ENCODE measurements at places on chromosomes 6 and 20. TPM values are rescaled to one million over a fixed set of nuclear protein-coding genes. Genes with fewer than 3 reads are reported as not detected.

DEFB114 gene
- total RNA-seq = not detected

MMP24 gene
- 63.9 TPM for total RNA-seq

TBP gene
- total RNA-seq = 18.0 TPM

OOEP gene
- total RNA-seq = not detected

SPATS1 gene
- total RNA-seq = not detected

MEP1A gene
- not detected for total RNA-seq

SESN1 gene
- 3.6 TPM for total RNA-seq

NKAIN4 gene
- 213 TPM for total RNA-seq

SNAP91 gene
- total RNA-seq = not detected

LKAAEAR1 gene
- total RNA-seq = not detected

ARHGAP18 gene
- 21.2 TPM for total RNA-seq

SYNCRIP gene
- total RNA-seq = 30.9 TPM

OR2B6 gene
- not detected for total RNA-seq

SSTR4 gene
- total RNA-seq = not detected

ATP6V1G2 gene
- total RNA-seq = 0.98 TPM

ME1 gene
- 14.3 TPM for total RNA-seq

BPIFB4 gene
- total RNA-seq = not detected

SLC17A9 gene
- total RNA-seq = 33.6 TPM

COL19A1 gene
- not detected for total RNA-seq

CCDC170 gene
- total RNA-seq = 0.33 TPM

CAGE1 gene
- not detected for total RNA-seq

RCAN2 gene
- total RNA-seq = 0.89 TPM

WFDC10B gene
- not detected for total RNA-seq

MLN gene
- not detected for total RNA-seq
